M059J (cell line): ENCODE measurements at places on chromosomes 16 and 17. TPM values are rescaled to one million over a fixed set of nuclear protein-coding genes. Genes with fewer than 3 reads are reported as not detected.

DNA sequence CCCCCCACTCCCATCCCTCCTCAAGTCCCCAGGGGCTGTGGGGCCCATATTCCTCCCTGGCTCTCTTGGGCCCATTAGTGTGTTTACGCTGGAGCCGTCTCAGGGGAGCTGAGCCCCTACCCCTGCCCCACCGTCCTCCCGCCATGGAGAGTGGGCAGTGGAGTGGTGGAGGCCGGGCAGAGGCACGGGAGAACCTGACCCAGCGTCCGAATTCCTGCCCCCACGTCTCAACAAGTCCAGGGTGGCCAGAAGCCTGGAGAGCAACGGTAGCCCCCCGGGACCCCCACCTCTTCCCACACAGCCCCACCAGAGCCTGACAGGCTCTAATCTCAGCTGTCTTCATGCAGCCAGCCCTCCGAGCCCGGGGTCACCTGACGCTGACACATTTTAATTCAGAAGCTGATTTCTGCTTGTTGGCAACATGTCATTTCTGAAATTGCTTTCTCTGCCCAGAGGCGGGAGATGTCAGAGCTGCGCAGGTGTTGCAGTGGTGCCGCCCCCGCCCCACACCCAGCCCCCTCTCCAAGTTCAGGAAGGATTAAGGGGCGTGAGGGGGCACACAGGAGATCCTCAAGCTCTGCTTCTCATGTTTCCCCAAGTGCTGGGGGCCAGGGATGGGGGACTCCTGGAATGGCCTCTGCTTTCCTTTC, 32.6 kb downstream of the WNT9B start:
- no peak for DNase-seq

DNA sequence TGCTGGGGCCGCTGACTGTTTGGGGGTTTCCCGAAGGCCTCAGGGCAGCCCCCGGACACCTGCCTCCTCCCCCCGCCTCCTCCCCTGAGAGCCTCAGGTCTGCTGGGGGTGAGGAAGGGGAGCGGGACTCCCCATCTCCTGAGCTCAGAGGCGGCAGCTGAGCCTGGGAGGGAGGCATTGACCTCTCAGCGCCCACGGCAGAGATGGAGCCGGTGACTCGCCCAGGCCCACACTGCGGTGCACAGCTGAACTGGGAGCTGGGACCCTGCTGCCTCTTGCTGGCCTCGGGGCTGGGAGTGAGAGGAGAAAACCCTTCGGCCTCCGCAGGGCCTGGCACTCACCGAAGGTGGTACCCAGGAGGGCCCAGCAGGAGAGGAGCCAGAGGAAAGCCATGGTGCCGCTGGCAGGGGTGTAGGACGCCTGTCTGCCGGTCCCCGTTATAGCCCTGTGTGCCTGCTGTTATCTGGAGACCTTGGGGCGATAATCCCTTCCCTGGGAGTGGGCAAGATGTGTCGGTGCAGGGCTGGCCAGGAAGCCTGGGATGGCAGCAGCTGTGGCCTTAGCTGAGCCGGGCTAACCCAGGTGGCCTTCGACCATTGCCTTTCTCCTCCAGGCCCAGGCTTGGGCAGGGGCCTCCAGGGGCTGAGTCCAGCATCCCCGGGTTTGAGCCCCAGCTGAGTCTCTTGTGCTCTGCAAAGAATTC, at the start of gene CTRB2:
TSS of gene CTRB2 (minus strand) at position 413 of the 703 bp plus-strand sequence. CDS start at position 393, 20 bp downstream.
- DNase-seq = peak; percentile 13

DNA sequence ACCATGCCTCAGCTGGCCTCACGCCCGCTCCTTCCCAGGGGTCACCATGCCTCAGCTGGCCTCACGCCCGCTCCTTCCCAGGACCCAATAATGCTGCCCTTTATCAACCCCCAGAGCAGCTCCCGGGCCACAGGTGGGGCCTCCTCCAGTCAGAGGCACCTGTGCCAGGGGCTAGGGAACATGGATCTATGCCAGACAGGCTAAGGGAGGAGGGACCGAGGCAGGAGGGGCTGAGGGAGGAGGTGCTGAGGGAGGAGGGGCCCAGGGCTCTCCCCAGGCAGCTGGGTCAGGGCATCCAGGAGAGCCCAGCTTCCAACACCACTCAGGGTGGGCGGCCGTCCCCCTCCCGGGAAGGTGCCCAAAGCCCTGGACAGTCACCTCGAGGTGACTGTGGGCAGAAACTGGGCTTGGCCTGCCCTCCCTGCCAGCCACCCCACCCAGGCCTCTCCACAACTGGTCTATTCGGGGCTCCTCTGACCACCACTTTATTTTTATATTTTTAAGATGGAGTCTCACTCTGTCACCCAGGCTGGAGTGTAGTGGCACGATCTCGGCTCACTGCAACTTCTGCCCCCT, 19.4 kb downstream of the UTS2R start:
- no peak for DNase-seq

GRCh38 chr16:57379579-57379978, 7.3 kb downstream of the CX3CL1 start:
- peak; percentile 76 for DNase-seq

GRCh38 chr17:42016941-42017865, at the start of gene DNAJC7:
Gene DNAJC7, minus strand, starts transcription at chr17:42017439. Its CDS starts 23 bp downstream, at chr17:42017416.
- peak; percentile 87 for DNase-seq

DNA sequence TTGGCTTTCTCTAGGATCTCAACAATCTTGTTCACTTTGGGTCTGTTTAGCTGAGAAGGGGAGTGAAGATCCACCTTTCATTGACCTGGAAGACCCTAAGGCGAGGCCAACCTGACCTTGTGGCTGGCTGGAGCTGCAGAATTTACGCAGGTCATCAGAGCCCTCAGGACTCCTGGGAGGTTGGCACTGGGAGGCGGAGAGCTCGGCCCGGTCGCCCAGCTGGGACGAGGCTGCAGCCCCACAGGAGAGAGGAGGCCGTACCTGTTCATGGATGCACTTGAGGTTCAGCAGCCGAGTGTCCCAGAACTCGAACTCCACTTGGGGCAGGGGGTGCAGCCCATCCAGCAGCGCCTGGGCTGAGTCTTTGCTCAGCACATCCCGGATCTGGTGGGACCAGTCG, 5.9 kb downstream of the DNAH17 start:
- DNase-seq = no peak

- DNase-seq = no peak
Measured at GRCh38 chr17:1123921-1124715, 55.7 kb downstream of the ABR start.

- no peak for DNase-seq
Measured at GRCh38 chr16:4207229-4207628, 34.7 kb downstream of the SRL start.

DNA sequence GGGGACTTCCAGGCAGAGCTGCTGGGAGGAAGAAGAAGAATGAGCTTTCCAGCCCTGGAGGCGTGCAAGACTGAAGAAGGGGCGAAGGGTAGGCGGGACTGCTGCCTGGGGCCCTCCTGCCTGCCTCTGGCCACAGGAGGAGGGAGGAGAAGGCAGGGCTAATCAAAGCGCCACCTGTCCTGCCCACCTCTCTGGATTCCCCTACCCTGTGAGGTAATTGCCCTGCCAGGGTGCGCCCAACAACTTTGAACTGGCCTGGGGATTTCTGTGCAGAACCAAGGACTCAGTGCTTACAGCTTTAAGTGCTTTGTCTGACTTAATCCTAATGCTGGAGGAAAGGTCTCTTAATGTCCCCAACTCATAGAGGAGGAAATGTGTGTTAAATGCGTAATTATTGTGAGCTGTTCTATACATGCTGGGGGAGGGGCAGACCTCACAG, at the start of gene NOXO1:
TSS of gene NOXO1 (minus strand) at position 72 of the 439 bp plus-strand sequence. CDS start 290 bp downstream, outside the sequence.
- DNase-seq = no peak

DNA sequence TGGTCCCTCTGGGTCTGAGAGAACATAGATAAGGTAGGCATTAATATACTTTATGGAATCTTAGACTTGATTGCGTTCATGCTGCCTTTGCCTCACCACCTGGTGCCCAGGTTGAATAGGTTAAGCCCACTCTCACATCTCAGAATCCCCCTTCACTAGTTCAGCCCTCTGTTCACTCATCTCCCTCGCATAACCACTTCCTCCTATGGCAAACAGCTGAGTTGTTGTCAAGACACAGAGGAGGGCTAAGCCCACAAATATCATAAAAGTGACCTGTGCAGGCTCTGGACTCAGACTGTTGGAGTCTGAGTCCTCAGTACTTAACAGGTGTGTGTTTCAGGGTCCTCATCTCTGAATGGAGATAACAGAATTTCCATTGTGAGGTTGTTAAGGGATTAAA, 55.7 kb downstream of the GOSR1 start:
- no peak for DNase-seq

DNA sequence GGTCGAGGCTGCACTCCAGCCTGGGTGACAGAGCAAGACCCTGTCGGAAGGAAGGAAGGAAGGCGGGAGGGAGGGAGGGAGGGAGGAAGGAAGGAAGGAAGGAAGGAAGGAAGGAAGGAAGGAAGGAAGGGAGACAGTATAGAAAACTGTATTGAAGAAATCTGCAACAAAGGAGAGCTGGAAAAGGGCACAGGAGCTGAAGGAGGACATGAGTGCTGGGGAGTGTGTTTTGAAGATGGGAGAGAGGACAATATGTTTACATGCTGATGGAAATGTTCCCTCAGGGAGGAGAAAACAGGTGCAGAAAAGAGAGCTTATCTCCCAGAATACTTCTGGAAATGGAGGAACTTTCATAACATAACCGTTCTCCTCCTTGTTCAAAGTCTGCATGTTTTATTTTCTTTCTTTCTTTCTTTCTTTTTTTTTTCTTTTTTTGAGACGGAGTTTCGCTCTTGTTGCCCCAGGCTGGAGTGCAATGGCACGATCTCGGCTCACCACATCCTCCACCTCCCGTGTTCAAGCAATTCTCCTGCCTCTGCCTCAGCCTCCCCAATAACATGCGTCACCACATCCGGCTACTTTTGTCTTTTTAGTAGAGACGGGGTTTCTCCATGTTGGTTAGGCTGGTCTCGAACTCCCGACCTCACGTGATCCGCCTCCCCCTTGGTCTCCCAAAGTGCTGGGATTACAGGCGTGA, 2.7 kb upstream of the HAP1 start:
- peak; percentile 22 for DNase-seq

GRCh38 chr16:70777973-70778406, 23.0 kb downstream of the VAC14 start:
- no peak for DNase-seq

DNA sequence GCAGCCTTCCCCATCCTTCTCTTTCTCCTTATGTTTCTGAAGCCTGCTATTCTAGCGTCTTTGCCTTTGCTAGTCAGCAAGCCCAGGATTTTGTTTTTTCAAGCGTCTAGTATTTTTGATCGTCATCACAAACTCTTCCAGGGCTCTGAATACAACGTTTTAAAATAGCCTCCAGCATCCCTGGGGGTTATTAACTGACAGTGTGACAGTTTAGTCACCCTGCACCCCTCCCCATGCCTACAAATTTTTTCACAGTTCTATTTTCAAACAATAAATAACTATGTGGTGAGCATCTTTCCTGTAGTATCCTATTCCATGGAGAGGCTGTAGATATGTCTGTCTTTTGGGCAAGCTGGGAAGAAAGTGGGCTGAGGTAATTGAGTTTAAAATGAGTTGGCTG, 280.9 kb downstream of the MAP2K4 start:
- DNase-seq = peak; percentile 69

DNA sequence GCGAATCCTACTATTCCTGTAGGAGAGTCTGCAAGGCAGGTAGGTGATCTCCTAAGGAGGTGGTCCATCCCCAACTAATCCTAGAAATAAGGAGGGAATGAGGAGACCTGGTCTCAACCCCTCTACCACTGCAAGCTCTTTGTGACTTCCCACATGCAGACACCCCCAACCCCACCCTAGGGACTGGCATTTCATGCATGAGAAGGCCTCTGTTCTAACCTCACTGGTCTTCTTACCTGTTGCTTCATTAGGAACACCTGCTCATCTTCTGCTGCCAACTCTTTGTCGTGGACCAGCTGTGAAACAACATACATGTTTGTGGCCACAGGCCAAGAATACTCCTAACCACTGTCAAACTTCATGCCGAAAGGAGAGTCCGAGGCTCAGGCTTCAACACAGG, 22.6 kb downstream of the DYNC1LI2 start:
- no peak for DNase-seq

DNA sequence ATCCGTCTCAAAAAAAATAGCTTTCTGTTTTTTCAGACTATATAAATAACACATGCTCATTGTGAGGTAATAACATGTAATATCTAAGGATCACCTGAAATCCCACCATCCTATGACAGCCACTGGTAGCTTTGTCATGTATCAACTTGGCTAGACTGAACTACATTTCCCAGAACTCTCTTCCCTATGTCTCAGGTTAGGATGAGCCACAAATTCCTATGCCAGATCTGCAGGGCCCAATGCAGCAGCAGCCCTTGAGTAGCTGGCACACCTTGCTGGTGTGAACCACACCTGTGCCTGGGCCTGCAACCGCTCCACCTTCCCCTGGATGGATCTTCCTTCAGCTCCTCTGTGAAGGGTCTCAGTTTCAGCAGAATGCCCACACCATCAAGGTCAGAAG, 28.1 kb downstream of the OGFOD1 start:
- DNase-seq = no peak

- DNase-seq = no peak
Measured at GRCh38 chr16:28526201-28527099, 12.3 kb downstream of the NUPR1 start.

- no peak for DNase-seq
Measured at GRCh38 chr16:85570735-85571562, 42.2 kb upstream of the GSE1 start.

GRCh38 chr17:38660097-38661025, 14.4 kb downstream of the EPOP start:
- DNase-seq = peak; percentile 49

- DNase-seq = peak; percentile 98
Measured at GRCh38 chr16:57892041-57892440, 78.9 kb downstream of the CNGB1 start.

DNA sequence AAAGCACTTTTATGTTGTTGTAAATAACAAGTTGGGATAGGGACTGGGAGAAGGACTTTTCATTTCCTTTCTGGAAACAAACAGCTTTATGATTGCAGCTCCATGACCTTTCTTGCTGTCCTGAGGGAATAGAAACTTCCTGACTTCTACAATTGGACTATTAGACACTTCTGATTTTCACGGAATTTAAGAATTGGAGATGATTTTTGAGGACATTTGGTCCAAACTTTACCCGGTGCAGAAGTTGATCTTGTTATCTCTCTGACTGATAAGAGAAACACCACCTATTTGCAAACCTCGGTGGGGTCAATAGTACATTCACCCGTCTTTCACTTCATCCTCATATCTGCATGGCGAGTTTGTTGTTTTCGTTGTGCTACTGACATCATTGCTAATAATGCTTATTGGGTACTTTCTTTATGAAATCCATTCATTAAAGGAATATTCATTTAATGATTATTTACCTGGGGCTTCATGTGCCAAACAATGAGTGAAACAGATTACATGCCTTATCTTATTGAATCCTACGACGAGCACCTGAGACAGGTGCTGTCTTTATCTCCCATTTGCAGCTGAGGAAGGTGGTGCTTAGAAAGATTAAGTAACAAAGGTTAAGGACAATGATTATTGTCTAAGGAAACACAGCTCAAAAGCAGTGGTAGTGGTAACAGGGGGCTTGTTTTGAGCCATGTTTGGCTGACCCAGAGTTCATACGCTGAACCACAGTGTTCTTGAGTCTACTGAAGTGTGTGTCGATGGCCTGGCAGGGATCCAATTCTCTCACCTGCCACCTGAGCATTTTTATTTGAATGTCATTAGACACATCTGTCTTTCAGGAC, 176.9 kb upstream of the FAM20A start:
- DNase-seq = no peak

The CHRNE gene
- 0.02 TPM in 1 of 2 replicates, not detected in the other for total RNA-seq

The CDRT15 gene
- total RNA-seq = not detected in 2 replicates

The LHX1 gene
- total RNA-seq = 0.81 and 3.5 TPM in 2 replicates

The MEOX1 gene
- total RNA-seq = not detected in 2 replicates

The NECAB2 gene
- not detected in 2 replicates for total RNA-seq

The HIC1 gene
- total RNA-seq = 2.2 and 3.7 TPM in 2 replicates

The CA4 gene
- 0.42 TPM in 1 of 2 replicates, not detected in the other for total RNA-seq

The HASPIN gene
- total RNA-seq = 11.4 and 18.3 TPM in 2 replicates

The TPSB2 gene
- 0.17 TPM in 1 of 2 replicates, not detected in the other for total RNA-seq

The NOD2 gene
- total RNA-seq = 0.07 and 0.34 TPM in 2 replicates

The MED31 gene
- 13.4 and 29.9 TPM in 2 replicates for total RNA-seq

The C1QTNF1 gene
- total RNA-seq = 4.5 and 7.0 TPM in 2 replicates

The TBC1D3I gene
- 1.0 TPM in 1 of 2 replicates, not detected in the other for total RNA-seq

The GINS2 gene
- total RNA-seq = 27.0 and 32.5 TPM in 2 replicates
